Stimulated activated CD8-positive, alpha-beta memory T cell treated with anti-CD3 and anti-CD28 coated beads, Interleukin-2, amount 100 ng/mL, for 48 hours (primary cell): ENCODE measurements at places on chromosomes 3 and 15.

- no peak for DNase-seq
Measured at GRCh38 chr3:183393625-183394024, 34.8 kb downstream of the MCF2L2 start.

DNA sequence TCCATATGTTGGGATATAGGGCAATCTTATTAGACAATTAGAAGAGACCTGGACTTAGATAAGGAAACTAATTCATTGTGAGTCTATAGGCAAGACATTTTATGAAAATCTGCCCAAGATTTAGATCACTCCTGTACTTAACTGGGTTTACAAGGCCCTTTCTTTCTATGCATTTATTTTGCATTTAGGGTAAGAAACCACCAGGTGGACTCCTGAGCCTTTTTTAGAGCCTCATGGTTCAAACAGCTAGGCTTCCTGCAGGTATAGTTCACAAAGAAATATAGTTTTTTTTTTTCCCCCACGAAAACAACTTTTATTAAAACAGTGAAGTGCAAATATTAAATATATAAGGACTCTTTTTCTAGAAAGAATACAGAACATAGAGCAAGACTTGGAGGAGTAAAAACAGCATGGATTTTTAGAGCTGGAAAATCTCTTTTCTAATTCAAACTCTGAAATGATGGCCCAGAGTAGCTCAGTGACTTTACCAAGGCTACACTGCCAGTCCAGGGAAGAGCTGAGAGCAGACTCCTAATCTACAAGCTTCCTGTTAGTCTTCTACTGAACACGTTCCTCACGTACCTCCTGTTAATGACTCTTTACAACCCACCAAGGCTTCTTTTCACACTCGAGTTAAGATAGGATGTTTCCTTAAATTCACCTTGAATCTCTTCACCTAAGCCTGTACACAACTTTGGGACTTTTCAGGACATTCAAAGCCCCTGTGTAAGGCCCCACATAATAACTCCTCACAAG lies 400.9 kb upstream of the ATP11B start:
- no peak for DNase-seq

- DNase-seq = no peak
Measured at GRCh38 chr15:85545185-85545584, 164.8 kb downstream of the AKAP13 start.

DNA sequence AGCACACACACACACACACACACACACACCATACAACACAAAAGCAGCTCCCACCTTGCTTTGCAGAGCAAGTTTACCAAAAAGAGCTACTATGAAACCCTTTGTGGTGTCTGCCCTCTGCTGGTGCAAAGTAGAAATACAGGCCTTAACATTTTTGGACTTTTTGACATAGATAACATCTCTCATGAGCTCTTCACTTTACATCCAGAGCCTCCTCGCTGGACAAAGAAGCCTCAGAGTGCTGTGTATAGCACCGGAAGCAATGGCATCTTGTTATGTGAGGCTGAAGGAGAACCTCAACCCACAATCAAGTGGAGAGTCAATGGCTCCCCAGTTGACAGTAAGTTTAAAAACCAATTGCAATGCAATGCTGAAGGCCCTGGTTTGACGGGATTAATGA lies 157.9 kb downstream of the CHL1 start:
- DNase-seq = no peak

- DNase-seq = no peak
Measured at GRCh38 chr15:31151301-31152233, 50.0 kb upstream of the TRPM1 start.

DNA sequence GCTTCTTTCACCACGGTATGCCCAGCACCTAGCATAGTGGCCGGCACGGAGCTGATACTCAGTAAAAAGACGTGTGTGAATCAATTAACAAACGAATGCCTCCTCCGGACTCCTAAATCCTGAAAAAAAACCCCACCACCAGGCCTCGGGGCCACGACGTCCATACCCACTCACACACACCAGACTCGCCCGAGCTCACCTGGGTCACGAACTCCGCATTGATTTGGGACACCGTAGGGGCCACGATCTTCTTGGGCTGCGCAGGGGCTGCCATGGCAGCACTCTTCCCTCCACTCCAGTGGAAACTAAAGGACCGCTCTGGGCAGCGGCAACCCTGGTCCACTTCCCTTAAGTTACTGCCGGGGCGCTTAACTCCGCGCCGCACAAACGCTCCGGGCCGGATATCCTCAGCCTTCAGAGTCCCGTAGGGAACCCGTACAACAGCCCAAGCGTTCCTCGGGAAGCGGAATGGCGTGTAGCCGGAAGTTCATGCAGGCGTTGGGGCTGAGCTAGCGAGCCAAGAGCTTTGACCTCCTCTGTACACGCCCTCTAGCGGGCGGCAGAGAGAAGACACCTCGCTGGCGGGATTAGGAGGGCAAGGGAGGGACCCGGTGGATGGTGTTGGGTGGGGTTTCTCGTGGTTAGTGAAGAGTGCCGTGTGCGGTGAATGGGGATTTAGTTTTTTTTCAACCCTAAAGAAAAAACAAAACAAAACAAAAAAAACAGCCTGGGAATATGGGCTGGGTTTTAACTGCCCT lies at the start of gene AQR:
Gene AQR (minus strand): TSS at position 403 of the 758 bp plus-strand sequence. CDS start 129 bp downstream, at position 274.
- peak; percentile 86 for DNase-seq

DNA sequence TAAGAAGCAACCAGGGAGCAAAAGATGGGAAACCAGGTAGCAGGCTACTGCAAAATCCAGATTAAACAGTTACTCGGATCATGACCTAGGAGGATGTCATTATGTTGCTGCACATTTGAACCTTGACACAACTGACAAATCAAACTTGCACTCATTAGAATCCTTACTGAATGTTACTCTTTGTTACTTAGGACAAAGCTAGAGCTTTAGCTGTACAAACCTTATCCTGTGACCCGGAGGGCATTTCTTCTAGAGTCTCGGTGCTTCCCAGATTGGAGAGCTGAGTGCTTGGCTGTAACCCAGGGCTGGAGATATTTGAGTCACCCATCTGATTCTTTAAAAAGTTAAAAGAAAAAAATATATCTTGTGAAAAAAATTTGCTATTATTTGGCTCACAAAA lies 43.4 kb downstream of the DCP1A start:
- DNase-seq = no peak

DNA sequence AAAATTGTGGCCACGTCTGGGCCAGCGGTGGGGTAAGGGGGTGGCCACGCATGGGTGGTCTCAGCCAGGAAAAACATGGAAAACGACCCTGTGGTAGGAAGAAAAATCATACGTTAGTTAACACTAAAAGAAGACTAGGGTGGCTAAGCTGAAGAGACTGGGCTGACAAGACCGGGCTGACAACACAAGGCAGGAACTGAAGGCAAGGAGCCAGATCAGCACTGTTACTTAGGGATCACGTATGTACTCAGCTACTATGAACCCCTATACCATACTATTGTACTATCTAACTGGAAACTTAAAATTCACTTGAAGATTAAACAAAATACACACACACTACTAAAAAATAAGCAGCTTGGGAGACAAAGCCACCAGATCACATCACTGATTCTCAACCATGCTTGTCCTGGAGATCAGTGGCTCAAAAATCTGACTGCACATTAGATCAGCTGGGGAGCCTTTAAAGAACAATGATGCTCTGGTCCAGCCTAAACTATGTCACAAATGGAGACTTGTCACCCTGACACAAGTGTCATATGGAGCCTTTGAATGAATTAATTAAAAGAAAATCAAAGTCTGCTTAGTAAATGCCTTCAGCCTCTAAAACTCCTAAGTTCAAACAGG lies 442.2 kb downstream of the SHQ1 start:
- no peak for DNase-seq

DNA sequence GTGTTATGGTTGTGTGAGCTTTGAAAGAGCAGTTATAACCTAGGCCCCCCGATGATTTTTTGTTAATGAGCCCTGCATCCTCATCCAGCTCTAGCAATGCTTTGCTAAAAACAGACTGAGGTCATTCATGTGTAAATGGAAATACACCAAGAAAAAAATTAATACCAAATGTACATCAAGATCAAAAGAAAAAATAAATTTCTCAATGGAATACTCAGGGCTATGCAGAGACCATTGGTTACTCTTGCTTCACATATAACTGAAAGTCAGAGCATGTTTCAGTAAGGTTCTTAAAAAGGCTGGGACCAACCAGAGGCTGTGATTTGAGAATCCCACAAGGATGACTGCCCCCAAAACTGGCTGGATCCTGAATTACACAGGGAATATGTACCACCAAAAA lies 48.0 kb downstream of the ARHGAP31 start:
- no peak for DNase-seq
